ENCODE measurements at places on chromosomes 13 and 19.

DNA sequence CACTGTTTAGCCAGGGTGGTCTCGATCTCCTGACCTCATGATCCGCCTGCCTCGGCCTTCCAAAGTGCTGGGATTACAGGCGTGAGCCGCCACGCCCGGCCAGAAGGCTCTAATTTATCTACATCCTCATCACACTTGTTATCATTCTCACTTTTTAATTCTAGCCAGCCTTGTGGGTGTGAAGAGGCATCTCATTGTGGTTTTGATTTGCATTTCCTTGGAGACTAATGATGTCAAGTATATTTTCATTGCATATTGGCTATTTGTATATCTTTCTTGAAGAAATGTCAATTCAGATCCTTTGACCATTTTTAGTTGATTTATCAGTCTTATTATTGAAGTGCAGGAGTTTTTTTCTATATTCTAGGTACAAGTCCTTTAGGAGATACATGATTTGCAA lies 27.7 kb upstream of the HIF3A start:
- no peak for DNase-seq

- DNase-seq, result no peak
Measured at GRCh38 chr13:78228211-78228610, 309.6 kb upstream of the EDNRB start.

DNA sequence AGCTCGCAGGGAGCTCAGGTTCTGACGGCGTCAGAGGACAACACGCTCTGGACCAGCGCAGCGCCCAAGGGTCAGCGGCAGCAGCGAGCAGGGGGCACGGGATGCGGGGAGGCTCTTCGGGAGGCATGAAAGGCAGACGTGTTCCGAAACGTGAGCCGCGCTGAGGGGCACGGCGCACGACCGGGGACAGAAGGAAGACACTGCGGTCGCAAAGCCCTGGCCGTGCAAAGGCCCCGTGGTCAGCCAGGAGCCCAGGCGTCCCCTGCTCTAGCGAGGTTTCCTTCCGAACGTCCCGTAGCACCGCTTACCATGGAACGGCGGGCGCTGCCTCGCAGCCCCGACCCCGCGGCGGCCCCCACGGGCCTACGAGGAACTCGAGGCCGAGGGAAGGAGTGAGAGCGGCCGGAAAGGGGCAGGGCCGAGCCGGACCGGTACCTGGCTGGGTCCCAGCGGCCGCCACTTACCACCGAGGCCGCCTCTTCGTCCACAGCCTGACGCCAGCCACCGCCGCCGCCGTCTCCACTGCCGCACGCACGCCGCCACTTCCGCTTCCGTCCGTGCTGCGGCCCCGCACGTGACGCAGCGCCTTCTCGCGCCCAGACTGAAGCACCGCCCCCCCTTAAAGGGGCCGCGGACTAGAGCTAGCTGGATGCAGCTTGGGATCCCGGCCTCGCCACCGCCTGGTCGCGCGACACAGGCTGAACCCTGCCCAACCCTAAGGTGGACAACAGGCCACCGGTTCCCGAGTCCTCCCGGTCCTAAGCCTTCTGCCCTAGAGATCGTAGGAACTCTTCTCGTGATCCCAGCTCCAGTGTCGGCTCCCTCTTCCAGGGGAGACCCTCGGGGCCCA lies 9.4 kb downstream of the ABHD17A start:
- DNase-seq, result peak; percentile 77

- DNase-seq, result peak; percentile 74
Measured at GRCh38 chr19:3987619-3988371, 2.5 kb upstream of the EEF2 start.

DNA sequence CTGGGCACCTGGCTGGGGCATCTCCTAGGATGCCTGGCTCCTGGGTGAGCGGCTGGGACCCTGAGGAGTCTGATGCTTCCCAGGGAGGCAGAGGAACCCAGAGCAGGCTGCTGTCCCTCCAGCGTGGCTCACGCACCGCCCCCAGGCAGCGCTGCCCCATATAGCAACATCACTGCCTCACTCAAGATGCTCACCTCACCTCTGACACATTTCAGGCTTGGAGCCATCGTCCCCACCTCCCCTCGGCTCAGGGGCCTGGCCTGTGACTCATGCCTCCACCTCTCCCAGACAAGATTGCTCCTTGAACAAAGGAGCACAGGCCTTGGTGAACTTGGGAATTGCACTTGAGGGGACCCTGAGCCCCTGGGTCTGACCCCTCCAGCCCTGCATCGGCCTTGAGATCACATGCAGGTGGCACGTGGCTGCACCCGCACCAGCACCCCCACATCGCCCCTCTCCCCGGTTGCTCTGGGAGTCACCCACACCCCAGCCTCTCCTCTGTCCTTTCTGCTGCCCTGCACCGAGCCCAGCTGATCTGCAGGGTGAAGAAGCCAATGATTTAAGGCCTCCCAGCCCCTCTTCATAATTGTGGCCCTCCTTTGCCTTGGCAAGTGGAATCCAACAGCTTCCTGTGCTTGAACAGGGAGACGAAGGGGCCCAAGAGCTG lies 11.2 kb downstream of the CEBPA start:
- DNase-seq, result no peak

GRCh38 chr19:45705710-45706415 lies 13.4 kb downstream of the QPCTL start:
- no peak for DNase-seq

GRCh38 chr13:53250272-53250875 lies 221.8 kb downstream of the OLFM4 start:
- no peak for DNase-seq

DNA sequence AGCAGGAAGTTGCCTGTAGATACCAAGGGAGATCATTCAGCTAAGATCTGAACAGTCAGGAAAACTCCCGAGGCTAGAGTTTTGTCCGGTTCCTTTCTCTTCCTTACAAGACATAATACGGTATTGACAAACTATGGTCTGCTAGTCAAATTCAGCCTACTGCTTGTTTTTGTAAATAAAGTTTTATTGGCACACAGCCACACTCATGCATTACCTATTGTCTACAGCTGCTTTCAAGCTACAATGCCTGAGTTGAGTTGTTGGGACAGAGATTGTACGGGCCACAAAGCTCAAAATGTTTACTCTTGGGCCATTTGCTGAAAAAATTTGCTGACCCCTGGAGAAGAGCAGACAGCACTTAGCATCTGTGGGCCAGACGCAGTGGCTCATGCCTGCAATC lies 2.5 kb downstream of the SLC1A6 start:
- DNase-seq, result no peak

GRCh38 chr19:7663706-7664105 lies 5.1 kb upstream of the RETN start:
- DNase-seq, result no peak

DNA sequence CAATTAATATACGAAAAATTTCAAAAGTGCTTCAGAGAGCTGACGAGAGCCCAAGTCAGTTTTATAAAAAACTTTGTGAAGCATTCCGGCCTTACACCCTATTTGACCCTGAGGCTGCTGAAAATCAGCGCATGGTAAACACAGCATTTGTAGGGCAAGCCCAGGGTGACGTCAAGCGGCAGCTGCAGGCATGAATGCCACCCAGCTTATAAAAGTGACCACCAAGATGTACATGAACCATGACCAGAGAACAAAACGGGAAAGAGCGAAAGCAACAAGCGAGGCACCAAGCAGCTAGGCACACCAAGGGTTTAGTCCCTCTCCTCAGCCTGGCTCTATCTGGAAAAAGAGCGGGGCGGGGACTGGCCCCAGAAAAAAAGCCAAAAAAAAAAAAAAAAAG lies 6.0 kb downstream of the SIGLEC11 start:
- no peak for DNase-seq

GRCh38 chr13:80180740-80181355 lies 160.1 kb downstream of the SPRY2 start:
- DNase-seq, result no peak

DNA sequence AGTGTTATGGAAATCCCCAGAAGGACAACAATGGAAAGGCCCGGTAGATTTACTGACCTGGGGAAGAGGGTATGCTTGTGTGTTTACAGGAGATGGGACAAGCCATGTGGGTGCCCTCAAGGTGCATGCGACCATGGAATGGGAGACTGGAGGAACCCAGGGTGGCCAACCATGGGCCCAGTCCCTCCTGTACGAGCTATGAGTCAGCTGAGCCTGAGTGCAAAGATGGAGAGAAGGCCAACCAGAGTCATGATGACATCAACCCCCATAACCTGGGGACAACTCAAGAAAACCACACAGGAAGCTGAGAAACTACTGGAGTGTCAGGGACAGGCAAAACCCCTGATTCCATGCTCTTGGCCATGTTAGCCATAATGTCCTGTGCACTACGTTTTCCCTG lies 7.8 kb downstream of the ZNF350 start:
- no peak for DNase-seq

DNA sequence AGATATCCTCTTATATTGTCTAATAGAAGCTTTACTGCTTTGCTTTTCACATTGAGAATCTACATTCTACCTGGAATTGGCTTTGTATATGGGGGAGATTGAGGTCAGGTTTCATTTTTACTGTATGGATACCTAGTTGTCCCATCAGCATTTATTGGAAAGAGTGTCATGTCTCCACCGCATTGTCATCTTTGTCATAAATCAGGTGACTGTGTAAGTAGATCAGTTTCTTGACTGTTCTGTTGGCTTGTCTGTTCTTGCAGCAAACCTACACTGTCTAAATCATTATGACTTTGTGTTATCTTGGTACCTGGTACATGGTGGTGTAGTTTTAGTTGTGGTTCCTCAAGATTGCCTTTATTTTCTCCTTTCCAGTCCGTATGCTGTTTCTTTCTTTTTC lies 5.8 kb downstream of the URI1 start:
- no peak for DNase-seq

DNA sequence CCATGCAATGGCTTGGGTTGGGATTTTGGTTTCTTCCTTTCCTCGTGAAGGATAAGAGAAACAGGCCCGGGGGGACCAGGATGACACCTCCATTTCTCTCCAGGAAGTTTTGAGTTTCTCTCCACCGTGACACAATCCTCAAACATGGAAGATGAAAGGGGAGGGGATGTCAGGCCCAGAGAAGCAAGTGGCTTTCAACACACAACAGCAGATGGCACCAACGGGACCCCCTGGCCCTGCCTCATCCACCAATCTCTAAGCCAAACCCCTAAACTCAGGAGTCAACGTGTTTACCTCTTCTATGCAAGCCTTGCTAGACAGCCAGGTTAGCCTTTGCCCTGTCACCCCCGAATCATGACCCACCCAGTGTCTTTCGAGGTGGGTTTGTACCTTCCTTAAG lies 24.1 kb downstream of the SPC24 start:
- no peak for DNase-seq

- DNase-seq, result no peak
Measured at GRCh38 chr13:73090823-73091187, 32.0 kb downstream of the KLF5 start.

DNA sequence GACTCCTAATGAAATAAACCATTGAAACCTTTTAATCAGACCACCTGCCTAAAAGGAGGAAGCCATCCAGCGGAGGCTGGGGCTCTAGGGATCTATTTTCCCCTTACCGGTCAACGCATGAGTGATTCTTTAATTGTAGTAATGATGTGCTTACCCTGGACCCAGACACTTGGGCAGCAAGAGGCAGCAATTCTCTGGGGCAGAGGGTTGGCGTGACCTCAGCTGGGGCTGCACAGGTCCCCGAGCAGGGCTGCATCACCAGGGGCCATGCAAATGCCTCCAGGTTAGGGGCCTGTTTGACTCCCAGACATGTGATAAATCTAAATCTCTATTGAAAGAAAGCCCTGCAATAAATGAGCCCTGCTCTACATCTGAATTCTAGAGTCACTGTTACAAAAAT lies 194.2 kb upstream of the TSHZ3 start:
- DNase-seq, result no peak

GRCh38 chr19:5170329-5170745 lies 170.3 kb downstream of the PTPRS start:
- peak; percentile 33 for DNase-seq

- DNase-seq, result no peak
Measured at GRCh38 chr13:64640002-64640401, 2590.1 kb downstream of the PCDH9 start.

DNA sequence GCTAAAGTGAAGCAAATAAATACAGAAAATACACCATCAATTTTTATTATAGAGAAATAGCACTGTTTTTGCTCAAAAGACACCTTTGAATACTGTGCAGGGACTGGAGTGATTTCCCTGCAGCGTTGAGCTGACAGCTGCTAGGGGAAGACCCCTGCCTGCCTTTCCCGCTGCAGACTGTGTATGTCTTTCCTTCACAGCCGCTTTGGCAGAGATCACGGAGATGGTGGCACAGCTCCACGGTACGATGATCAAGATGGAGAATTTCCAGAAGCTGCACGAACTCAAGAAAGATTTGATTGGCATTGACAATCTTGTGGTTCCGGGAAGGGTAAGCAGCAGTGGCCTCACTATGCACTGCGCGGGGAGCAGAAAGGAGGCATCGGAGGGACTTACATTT lies 141.5 kb downstream of the STK24 start:
- no peak for DNase-seq

DNA sequence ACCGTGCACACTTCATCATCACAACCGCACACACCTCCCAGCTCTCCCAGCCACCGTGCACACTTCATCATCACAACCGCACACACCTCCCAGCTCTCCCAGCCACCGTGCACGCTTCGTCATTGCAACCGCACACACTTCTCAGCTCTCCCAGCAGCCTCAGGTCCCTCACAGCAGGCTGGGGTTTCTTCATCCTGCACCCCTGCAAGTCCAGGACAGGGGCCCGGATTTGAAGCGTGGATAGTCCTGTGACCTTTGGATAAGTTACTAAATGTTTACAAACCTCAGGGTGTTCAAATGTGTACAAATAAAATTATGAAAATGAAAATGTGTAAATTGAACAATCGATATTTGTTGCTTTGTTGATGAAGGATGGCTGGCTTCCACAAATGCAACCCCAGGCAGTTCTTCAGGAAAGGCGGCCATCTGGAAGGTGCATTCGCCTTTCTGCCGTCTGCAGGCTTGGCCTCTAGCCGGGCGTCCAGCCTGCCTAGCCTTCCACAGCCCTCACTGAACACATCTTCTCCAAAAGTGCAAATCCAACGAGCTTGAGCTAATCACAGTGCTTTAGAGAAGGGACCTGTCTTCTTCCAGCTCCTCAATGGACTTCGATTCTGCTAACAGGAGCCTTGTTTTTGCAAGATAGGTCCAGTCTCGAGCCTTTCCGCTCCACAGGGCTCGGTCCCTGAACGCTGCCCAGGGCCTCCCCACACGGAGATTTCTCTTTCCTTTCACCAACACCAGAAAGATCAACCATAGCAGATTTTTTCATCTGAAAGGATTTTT lies 74.2 kb downstream of the SPACA7 start:
- no peak for DNase-seq

GRCh38 chr13:110070511-110071120 lies 236.3 kb downstream of the COL4A1 start:
- DNase-seq, result no peak

DNA sequence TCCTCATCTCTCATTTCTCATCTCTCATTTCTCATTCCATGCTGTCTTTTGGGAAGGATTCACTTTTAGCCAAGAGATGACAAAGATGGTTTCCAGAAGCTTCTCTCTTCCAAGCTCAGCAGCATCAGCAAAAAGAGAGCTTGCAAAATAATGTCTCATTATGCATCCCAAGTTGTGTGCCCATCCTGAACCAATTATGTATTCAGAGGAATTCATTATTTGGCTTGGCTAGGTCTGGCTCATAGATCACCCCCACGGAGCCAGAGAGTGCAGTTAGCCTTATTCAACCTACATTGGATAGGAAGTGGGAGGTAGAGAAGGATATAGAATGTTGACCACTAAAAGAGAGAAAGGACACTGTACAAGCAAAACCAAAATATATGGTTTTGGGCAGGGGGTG lies 5.4 kb upstream of the OLFM2 start:
- DNase-seq, result no peak

GRCh38 chr19:17352608-17353280 lies 15.4 kb downstream of the GTPBP3 start:
- DNase-seq, result no peak

All from activated CD4-positive, CD25-positive, alpha-beta regulatory T cell (primary cell).